ENCODE measurements at places on chromosomes 3 and 15.

DNA sequence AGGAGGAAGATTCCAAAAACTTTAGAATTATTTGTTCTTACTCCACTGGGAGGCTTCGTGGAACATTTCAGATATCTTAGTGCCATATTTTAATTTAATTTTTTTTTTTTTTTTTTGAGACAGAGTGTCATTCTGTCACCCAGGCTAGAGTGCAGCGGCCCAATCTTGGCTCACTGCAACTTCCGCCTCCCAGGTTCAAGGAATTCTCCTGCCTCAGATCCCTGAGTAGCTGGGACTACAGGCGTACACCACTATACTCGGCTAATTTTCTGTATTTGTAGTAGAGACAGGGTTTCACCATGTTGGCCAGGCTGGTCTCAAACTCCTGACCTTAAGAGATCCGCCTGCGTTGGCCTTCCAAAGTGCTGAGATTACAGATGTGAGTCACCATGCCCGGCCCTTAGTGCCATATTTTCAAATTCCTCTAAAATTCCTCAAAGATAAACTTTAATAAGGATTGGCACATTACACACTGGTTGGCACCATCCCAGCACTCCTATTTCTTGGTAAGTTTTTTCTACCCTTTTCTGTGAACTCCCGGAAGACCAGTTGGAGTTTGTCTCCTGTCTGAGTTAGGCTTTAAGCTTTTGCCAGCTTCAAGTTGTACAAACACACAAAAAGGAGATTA lies 693.7 kb downstream of the MCTP2 start:
- DNase-seq = no peak

GRCh38 chr3:52094571-52095485 lies 38.5 kb upstream of the DUSP7 start:
- DNase-seq = no peak

DNA sequence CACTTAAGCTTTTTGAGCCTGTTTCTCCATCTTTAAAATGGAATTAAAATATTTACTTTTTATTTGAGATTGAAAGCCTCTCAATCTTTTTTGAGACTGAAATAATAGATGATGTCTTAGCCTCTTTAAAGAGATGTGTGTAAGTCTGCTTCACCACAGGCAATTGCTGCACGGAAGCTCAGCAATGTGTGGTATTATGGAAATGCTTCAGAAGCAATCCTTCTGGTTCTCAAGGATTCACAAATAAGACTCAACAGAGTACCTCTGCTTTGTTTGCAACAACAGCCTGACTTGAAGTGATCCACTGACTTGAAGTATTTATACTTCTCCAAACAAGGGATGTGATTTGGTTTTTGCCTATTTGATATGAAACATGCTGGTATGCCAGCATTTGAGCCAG lies 332.0 kb upstream of the RASGRP1 start:
- no peak for DNase-seq

GRCh38 chr3:135228201-135228600 lies 433.1 kb downstream of the EPHB1 start:
- no peak for DNase-seq

GRCh38 chr3:52557011-52557960 lies 20.9 kb downstream of the UQCC5 start:
- DNase-seq = no peak

GRCh38 chr3:149180057-149180573 lies 41.5 kb downstream of the CP start:
- DNase-seq = no peak

DNA sequence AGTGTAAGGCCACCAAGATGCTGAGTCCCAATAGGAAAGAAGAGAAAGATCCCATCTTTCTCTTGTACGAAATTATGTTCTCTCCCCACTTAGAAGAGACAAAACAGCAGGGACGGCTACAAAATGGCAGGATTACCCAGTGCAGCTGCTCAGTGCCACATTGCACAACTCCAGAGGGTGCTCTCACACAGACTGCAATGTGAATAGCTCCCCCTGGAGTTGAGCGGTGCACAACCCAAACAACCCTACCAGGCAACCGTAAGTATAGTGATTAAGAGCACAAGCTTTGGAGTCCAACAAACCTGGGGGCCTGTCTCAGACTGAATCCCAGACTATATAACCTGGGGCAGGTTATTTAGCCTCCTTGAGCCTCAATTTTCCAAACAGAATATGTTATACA lies 3.1 kb upstream of the BHLHE40 start:
- DNase-seq = no peak
